ENCODE measurements at places on chromosomes 2 and 18.

GRCh38 chr2:201257956-201258665 lies 2.2 kb upstream of the CASP8 start:
- no peaks in the 10 kb centered on the region for H3K36me3 ChIP-seq
- H3K4me1 ChIP-seq, result peaks cover 55% of the 10 kb centered on the region
- peak overlapping the region; percentile 75 for H3K4me3 ChIP-seq
- H3K27me3 ChIP-seq, result no peaks in the 10 kb centered on the region

- no peaks in the 10 kb centered on the region for H3K36me3 ChIP-seq
- peak overlapping the region; percentile 39 for H3K27ac ChIP-seq
- peaks cover 21% of the 10 kb centered on the region for H3K4me1 ChIP-seq
- DNase-seq, result peak; percentile 37
- H3K4me3 ChIP-seq, result no peak overlapping the region
Measured at GRCh38 chr2:160970052-160970965, 189.9 kb upstream of the TANK start.

- peak overlapping the region; percentile 93 for H3K4me3 ChIP-seq
- H3K36me3 ChIP-seq, result peaks cover 41% of the 10 kb centered on the region
- peaks cover 65% of the 10 kb centered on the region for H3K4me1 ChIP-seq
- H3K27ac ChIP-seq, result peak overlapping the region; percentile 93
Measured at GRCh38 chr2:111122631-111123421, 2.1 kb downstream of the BCL2L11 start.

DNA sequence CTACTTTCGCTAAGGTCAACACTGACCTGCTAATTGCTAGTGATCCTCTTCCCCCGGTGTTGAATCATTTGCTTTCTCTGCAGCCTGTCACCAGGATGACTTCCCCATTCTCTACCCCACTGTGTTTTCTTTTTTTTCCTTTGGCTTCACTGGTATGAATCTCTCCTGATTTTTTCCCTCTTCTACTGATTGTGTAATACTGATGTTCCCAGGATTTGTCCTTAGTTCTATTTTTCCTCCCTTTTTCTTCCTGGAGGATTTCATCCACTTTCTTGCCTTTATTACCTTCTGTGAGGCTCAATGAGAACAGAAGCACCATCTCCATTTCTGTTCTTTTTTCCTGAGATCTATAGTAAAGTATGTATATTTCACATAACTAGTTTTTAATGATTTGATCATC lies 14.1 kb upstream of the MSH2 start:
- H3K4me3 ChIP-seq, result no peak overlapping the region
- DNase-seq, result no peak
- peaks cover 2% of the 10 kb centered on the region for H3K36me3 ChIP-seq
- H3K4me1 ChIP-seq, result peaks cover 16% of the 10 kb centered on the region

DNA sequence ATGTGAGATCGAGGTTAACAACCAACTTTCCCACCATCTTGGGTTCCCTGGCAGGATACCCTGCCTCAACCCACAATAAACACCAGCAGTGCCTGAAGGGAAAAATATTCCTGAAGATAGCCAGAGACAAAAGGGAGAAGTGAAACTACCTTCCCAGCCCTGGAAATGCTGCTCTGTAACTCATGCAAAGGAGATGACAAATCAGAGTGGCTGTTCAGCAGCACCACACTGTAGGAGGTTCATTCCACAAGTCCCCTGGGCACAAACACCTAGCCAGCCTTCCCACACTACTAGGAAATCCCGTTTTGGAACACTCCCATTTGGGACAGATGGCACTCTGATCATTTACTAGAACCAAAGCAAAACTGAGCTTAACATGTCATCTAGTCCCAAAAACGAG lies 190.7 kb upstream of the RBBP8 start:
- H3K4me1 ChIP-seq, result no peaks in the 10 kb centered on the region
- H3K4me3 ChIP-seq, result no peak overlapping the region
- no peak overlapping the region for H3K27ac ChIP-seq
- peaks cover 1% of the 10 kb centered on the region for H3K27me3 ChIP-seq
- no peak for DNase-seq
- H3K36me3 ChIP-seq, result no peaks in the 10 kb centered on the region

DNA sequence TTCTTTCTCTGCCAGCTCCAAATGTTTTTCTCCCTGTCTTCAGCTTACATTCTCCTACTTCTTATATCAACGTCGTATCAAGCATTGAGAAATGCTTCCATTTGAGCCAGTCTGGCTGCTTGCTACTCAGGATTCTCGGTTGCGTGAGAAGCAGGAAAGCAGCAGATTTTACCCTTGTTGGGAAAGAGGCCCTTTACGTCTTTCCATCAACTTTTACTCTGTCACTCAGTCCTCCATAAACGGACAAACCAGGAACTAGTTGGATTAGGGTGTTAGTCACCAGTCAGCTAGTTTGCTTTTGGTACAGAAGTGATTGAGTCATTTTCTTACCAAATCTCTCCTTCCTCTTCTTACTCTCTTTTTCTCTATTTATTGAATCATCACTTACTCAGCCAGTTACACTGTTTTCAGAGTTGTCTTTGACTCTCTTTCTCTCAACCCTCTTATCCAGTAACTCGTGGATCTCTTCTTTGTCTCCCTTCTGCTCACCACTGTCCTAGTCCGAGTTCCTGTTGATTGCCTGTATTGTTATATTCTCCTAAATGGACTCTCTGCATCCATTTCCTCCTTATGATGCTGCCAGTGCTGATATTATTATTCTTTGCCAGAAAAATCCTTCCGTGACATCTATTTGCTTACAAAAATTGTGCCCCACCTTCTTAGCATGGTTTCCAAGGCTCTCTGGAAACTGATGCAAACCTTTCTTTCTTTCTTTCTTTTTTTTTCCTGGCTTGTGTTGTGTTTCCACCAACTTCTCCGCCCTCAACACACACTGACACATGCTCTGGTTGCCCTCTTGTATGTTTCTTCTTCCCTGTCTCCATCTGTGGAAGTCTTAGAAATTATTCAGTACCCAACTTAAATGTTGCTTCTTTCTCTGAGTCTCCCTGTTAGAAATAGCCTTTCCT lies 61.5 kb downstream of the VRK2 start:
- peaks cover 7% of the 10 kb centered on the region for H3K36me3 ChIP-seq
- peaks cover 9% of the 10 kb centered on the region for H3K4me1 ChIP-seq
- peak overlapping the region; percentile 49 for H3K27ac ChIP-seq

DNA sequence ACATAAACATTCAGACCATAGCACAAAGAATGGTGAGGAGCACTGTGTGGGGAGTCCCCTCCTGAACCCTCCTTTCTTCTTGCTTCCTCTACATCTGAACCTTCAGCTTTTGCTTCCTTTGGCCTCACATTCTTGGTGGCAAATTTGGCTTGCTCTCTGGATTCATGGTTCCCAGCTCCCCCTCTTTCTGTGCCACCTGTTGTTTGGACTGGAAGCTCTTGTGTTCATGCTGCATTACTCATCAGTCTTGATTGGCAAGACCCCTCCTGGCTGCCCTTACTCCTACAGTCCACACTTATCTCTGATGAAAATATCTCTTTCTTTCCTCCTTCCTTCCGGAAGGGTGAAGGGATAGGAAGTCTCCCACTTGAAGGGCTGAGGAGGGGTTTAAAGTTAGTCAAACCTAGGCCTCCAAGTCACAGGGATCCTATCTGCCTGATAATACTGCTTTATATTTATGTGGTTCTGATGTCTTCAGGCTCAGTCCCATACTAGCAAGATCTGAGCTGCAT lies 70.0 kb downstream of the MYO3B start:
- H3K4me3 ChIP-seq, result no peak overlapping the region
- no peak for DNase-seq
- no peak overlapping the region for H3K27ac ChIP-seq
- no peaks in the 10 kb centered on the region for H3K36me3 ChIP-seq

DNA sequence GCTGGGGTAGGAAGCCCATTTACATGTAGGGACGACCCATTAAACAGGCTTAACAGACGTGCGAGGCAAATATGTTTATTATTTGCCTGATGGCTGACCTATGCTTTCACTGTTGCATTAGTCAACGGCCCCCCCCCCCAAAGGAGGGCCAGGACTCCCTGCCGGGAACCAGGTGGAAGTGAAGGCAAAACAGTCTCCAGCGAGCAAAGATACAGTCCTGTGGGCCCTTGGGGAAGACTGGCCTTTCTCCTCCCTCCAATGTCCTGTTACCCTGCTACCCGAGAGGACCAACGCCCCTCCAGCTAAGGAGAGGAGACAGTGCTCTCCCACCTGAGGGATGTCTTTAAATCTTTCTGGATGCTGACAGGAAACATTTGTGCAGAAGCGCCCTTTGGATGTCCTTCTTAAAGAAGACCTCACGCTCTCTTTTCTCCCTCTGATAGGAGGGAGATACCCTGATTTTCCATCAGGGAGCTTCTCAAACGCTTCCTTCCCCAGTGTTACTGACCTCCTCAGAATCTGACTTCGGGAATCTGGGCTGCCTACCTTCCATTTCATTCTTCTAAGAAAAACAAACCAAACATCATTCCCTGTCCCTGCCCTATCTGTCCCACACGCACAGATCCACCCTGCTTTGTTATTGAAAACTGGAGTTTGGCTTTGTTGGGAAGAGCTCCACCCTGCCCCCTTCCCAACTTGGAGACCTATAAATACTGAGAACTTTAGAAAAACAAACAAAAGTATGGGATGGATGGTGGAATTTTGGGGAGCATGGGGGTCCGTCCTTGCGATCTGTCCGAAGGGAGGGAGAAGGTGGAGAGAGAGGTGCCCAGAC lies 135.9 kb upstream of the SIX3 start:
- no peak overlapping the region for H3K4me3 ChIP-seq
- H3K36me3 ChIP-seq, result no peaks in the 10 kb centered on the region
- H3K4me1 ChIP-seq, result no peaks in the 10 kb centered on the region
